ENCODE measurements at places on chromosomes 16 and 17.

GRCh38 chr17:61986898-61987297 is 59.1 kb upstream of the INTS2 start:
- no peak for DNase-seq

DNA sequence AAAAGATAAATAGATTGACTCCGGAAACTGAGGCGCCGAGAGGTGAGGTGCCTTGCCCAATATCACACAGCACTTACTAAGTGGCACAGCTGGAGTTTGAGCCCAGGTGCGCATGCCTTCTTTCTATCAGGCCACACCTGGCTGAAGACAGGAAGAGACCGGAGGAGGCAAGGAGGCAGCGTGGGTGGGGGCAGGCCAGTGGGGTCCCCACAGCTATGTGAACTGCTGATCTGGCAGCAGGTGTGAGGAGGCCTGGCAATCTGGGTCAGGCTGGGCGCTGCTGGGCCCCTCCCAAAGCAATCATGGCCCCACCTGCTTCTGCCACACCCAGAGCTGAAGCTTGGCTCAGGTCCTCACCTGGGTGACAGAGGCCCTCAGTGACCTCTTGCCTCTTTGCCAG is 1.9 kb upstream of the GDPD3 start:
- DNase-seq = no peak

DNA sequence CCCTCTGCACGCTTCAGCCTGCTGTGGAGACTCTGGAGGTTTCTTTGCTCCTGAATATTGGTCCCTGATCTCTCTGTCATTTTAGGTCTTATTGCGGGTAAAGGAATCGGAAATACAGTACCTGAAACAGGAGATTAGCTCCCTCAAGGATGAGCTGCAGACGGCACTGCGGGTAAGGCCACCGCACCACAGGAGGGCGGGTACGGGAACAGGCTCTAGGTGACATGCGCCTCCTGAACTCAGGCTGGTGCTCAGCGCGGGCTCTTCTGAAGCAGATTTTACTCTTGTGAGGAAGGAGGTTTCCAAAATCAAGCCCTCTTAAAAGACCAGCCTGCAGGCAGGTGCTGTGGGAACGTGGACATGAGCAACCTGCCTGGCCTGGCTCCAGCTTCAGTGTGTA is 29.8 kb downstream of the PLD6 start:
- no peak for DNase-seq

DNA sequence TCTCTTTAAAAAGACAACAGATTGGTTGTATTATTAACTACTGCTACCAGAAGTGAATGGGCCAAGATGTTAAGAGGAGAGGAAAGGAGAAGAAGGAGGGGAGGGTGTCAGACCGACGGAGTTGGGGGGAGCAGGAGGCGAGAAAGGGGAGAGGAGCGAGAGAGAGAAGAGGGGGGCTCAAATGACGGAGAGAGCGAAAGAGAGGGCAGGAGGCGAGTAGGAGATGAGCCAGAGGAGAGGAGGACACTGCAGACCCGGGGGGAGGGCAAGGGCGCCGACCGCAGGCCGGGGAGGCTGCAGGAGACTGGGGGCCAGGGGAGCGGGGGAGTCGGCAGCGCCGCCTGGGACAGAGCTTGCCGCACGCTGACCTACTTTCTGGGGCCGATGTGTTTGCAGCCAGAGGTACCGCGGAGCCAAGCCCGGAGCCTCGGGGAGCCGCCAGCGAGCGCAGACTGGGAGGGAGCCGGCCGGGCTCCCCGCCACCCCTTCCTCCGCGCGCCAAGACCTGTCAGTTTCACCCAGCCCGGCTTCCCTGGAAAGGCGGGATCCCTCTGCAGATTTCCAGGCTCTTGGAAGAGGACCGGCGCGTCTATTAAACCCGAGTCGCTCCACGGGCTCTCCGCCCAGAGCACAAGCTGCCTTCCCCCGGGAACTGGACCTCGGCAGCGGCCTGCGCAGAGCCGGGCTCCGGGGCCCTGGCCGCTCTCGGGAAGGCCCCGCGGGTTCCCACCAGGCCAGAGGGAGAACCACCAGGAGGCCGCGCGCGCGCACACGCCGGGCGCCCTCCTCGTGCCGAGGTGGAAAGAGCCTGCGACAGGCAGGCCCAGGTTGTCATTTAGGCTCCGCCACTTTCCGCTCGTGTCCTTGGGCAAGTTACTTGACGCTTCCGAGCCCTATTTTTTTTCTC is 74.6 kb downstream of the CMC2 start:
- DNase-seq = peak; percentile 85

- peak; percentile 13 for DNase-seq
These were observed 65.7 kb upstream of the LRRC37A3 start for GRCh38 chr17:64984851-64985521.

GRCh38 chr17:56506349-56506748 is 87.2 kb upstream of the NOG start:
- no peak for DNase-seq

DNA sequence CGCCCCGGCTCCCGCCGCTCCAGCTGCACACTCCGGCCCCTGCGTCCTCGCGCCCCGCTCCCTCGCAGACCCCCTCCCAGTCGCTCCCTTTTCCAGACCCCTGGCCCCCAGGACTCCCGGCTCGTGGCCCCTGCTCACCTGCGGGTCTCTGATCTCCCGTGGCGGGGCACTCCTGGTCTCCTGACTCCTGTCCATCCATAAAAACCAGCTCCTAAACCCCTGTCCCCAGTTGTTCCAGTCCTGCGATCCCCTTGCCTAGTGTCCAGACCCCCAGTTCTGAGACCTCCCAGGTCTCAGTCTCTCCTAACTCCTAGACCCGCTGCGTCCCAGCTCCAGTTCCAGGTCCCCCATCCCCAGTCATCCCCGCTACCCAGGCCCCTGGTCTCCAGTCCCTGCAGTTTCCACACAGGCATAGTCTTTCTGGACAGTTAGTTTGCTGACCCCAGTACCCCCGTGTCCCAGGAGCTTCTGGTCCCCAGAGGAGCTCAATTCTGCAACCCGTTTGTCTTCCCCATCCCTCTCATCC is 379 bp downstream of the SNX29 start:
- no peak for DNase-seq

DNA sequence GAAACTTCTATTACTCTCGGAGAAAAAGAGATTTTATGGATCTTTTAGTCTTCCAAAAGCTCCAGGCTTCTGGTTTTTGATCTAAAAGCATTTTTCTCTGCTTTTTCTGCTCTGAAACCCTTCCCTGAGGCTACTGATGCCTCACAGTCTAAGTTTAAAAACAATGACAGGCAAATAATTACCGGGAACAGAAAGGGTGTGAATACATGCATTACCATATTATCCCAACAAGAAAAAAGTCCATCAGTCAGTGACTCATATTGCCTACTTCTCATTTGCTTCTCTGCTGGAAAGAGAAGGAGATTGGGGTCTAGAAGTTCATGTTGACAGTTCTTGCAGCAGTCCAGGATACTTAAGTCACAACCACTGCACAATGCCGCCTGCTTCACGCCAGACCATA is 482.9 kb upstream of the C16orf82 start:
- DNase-seq = no peak

GRCh38 chr16:26765087-26765486 is 301.6 kb upstream of the C16orf82 start:
- DNase-seq = no peak

DNA sequence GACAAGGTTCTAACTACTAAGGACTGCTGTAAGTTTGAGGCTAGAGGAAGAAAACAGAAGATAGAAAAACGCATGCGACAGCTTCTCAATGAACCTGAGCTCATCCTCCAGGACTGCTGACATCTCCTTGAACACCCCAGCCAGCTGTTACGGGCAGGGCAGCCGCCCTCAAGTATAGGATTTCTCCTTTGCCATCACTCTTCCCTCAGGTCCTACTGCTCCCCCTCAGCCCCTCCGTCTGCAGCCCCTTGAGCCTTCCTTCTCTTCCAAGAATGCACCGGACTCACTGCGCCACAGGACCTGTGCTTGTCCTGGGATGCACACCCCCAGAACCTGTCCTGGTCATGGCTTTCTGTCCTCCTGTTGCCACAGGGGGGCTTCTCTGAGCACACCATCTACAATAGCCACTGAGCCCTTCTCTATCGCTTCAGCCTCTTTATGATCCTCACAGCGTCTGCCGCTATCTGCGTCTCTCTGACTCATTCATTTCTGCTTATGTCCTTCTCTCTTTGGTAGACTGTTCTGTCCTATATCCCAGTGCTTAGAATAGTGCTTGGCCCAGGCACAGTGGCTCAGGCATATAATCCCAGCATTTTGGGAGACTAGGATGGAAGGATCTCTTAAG is 15.7 kb upstream of the XYLT2 start:
- no peak for DNase-seq

DNA sequence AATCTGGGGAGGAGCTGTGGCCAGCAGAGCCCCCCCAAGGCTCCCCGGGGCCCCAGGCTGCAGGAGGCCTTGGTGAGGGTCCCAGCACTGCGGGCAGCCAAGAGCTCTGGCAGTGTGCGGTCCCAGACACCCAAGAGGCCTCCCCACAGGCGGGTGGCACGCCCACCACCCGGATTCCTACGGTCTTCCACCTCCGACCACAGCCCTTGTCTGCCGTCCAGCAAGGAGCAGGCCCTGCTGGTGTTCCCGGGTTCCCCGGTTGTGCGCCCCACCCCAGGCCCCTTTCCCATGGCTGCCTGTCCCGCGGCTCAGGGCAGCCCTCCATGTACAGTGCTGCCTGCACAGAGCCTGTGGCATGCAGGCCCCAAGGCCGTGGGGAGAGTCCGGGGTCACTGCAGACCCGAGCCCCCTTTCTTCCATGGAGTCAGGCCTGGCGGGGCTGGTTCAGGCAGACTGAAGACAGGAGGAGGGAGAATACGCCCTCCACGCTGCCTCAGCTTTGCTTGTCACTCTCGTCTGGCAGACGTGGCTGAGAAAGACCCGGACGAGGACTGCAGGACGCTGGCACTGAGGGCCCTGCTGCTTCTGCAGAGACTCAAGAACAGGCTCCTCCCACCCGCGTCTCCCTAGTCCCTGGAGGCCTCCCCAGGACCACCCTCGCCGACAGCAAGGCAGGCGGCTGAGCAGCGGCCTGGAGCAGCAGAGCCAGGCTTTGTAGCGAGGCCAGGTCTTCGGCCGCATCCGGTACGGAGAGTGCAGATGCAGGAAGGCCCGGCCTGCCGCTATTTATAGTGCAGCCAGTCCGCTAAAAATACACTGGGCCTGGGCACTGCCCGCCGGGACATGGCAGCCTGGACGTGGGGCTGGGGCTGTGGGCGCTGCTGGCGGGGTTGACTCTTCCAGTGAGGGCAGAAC is 16.4 kb downstream of the TELO2 start:
- DNase-seq = no peak

DNA sequence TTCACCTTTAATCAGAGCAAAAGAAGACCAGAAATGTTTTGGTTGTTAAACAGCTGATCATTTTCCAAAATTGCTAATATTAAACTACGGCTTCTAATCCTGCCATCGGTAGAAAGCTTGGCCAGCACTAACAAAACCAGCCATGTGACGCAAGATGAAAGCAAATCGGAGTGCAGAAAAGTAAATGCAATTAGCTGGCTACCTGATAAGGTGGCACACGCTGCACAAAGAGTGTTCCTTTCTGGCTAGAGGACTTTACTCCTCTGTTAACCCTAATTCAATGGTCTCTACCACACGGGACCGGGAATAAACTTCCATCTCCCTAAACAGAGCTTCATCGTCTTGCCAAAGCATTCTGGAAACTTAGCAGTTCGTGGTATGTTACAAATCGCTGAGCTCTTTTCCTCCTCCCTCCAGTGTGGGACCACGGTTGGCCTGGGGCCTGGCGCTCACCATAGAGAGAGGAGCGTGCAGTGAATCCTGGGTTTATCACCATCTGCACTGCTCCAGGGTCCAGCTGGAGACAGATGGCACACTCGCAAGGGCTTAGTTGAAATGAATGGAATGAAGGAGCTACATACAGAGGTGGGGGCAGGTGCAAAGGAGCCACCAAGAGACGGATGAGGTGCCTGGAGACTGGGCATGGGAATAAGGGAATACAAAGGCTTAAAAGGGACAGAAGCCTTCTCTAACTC is 10.1 kb upstream of the COG1 start:
- DNase-seq = no peak

- DNase-seq = peak; percentile 84
These were observed 7.4 kb downstream of the CDK5RAP3 start for GRCh38 chr17:47978324-47978723.
